ENCODE measurements at places on chromosomes 7 and 10.
A peak's percentile ranks its signal among the peaks of the same experiment; 100 is the strongest.

DNA sequence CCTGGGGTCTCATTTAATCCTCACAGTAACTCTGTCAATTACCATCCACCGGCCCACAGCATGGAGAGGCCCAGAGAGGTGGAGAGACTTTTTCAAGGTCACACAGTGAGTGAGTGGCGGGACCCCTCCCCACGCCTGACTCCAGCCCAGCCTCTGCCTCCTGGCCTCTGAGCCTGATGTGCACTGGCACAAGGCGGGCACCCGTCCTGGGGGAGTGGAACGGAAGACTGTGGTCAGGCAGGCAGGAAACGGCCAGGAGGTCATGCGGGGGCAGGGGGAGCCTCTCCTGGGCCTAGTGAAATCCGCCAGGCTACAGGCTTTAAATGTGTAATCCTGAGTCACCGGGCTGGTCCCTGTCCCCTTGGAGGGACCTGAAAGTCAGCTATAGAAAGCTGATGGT, 32.2 kb downstream of the ZCCHC24 start:
- no peak overlapping the region for H3K4me3 ChIP-seq
- H3K27me3 ChIP-seq, result no peaks in the 10 kb centered on the region
- peaks cover 22% of the 10 kb centered on the region for H3K4me1 ChIP-seq
- DNase-seq, result peak; percentile 40

DNA sequence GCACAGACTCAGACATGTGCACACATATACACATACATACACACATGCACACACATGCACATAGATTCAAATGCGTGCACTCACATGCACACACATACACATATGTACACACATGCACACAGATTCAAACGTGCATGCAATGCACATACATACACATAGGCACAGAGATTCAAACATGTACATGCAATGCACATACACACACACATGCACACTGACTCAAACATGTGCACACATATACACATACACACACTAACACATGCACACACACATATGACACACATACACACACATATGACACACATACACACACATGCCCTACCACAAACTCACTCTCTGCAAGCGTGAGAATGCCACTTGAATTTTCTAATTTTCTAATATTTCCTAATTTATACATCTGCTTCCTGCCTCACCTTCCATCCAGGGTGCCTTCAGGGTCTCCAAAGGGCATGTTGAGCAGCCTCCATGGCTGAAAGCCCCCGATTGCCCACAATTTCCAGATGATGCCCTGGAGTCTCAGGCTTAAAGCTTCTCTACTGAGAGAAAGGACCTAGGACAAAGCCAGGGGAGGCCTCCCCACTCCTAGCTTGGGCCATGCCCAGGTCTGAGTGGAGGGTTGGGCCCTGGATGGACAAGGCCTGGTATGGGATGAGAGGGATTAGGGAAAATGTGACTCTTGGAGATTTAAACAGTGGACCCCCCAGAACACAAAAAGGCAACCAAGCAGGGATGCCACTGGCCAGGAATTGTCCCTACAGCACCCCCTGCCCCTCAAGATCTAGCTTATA, 487.1 kb downstream of the TCERG1L start:
- no peak overlapping the region for H3K27ac ChIP-seq
- H3K36me3 ChIP-seq, result no peaks in the 10 kb centered on the region
- no peak for DNase-seq
- no peak overlapping the region for H3K4me3 ChIP-seq
- no peaks in the 10 kb centered on the region for H3K27me3 ChIP-seq
- H3K4me1 ChIP-seq, result no peaks in the 10 kb centered on the region

DNA sequence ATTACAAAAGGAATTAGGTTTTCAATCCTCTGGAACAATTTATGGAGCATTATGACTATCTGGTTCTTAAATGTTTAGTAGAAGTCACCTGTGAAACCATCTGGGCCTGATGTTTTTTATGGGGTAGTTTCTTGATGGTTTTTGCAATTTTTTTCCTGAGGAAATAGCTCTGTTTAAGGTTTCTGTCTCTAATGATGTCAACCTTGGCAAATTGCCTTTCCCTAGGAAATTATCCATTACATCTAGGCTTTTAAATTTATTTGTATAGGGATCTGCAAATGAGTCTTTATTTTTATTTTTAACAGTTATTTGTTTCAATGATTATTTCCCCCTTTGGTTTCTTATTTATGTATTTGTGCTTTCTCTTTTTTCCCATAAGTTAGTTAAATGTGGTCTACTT, 222.8 kb downstream of the GALNT17 start:
- H3K27ac ChIP-seq, result no peak overlapping the region
- no peaks in the 10 kb centered on the region for H3K4me1 ChIP-seq
- DNase-seq, result no peak
- H3K4me3 ChIP-seq, result no peak overlapping the region

GRCh38 chr7:155360495-155361345, 63.0 kb downstream of the INSIG1 start:
- H3K4me1 ChIP-seq, result no peaks in the 10 kb centered on the region
- no peaks in the 10 kb centered on the region for H3K36me3 ChIP-seq
- no peaks in the 10 kb centered on the region for H3K27me3 ChIP-seq

- H3K27me3 ChIP-seq, result no peaks in the 10 kb centered on the region
- H3K4me1 ChIP-seq, result no peaks in the 10 kb centered on the region
- no peak overlapping the region for H3K27ac ChIP-seq
Observed at GRCh38 chr7:43480581-43480980, 102.3 kb upstream of the STK17A start.

DNA sequence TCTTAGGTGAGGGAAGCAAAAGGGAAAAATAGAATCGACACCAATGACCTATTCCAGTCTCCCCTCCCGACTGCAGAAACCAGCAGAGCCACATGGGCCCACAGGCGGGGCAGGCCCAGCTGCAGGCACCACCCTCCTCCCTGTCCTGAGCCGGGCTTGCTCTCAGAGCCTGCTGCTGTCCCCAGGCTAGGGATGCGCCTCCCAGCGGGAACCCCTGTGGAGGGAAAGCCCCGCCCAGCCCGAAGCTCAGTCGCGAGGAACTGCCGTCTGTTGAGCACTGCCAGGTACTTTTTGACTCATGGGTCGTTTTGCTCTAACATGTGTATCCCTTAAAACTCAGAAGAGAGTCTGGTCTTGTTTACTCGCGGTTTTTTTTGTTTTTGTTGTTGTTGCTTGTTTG, 124.5 kb upstream of the RET start:
- H3K4me1 ChIP-seq, result peaks cover 2% of the 10 kb centered on the region
- no peak overlapping the region for H3K4me3 ChIP-seq
- no peak for DNase-seq
- H3K27me3 ChIP-seq, result no peaks in the 10 kb centered on the region
- H3K27ac ChIP-seq, result no peak overlapping the region
- H3K36me3 ChIP-seq, result no peaks in the 10 kb centered on the region

DNA sequence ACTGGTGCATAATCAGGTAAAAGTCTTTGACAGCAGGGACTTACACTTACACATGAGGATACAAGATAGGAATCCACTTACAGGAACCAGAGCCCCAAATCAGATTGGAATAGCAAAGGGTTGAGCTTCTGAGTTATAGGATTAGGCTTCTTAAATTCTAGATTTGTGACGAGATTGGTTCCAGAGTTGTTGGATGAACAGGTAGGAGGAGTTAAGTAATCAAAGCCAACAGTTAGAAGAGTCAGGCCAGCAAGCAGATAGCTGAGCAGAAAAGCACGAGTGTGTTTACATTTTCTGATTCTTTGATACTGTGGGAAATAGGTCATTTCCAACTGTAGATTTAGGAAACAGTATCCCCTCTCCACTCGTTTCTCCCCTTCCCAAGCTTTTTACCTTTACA, 167.0 kb downstream of the MDFIC start:
- H3K27ac ChIP-seq, result no peak overlapping the region
- no peaks in the 10 kb centered on the region for H3K36me3 ChIP-seq
- no peak overlapping the region for H3K4me3 ChIP-seq
- H3K27me3 ChIP-seq, result no peaks in the 10 kb centered on the region

- H3K27me3 ChIP-seq, result no peaks in the 10 kb centered on the region
- DNase-seq, result no peak
- no peak overlapping the region for H3K4me3 ChIP-seq
- H3K36me3 ChIP-seq, result no peaks in the 10 kb centered on the region
- peaks cover 5% of the 10 kb centered on the region for H3K4me1 ChIP-seq
- H3K27ac ChIP-seq, result no peak overlapping the region
Observed at GRCh38 chr7:44330331-44330730, 4.9 kb upstream of the CAMK2B start.

GRCh38 chr10:79069325-79070080, 737 bp downstream of the ZMIZ1 start:
- no peaks in the 10 kb centered on the region for H3K36me3 ChIP-seq
- peak; percentile 61 for DNase-seq
- H3K4me1 ChIP-seq, result peaks cover 25% of the 10 kb centered on the region
- peak overlapping the region; percentile 89 for H3K27ac ChIP-seq
- peak overlapping the region; percentile 56 for H3K4me3 ChIP-seq

GRCh38 chr10:128064108-128064969, 61.9 kb downstream of the MKI67 start:
- no peaks in the 10 kb centered on the region for H3K4me1 ChIP-seq
- no peak overlapping the region for H3K27ac ChIP-seq

DNA sequence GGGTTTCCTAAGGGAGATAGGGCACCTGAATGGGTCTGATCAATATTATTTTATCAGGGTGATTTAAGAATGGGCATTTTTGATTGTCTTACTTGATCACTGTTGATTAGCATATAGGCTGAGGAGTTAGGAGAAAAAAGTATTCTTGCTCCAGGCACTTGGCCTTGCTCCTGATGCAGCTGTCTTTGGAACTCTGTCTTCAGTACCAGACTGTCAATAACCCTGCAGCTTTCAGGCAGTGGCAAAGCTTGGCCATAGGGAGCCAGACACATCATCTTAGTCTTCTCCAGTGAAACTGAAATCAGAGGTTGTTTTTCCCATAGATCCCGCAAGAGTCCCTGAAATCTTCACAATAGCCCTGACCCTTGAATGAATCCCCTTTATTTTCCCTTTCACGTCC, 47.2 kb downstream of the EXOC4 start:
- no peak for DNase-seq
- peaks cover 2% of the 10 kb centered on the region for H3K4me1 ChIP-seq
- no peaks in the 10 kb centered on the region for H3K36me3 ChIP-seq
- no peak overlapping the region for H3K27ac ChIP-seq
- H3K27me3 ChIP-seq, result no peaks in the 10 kb centered on the region
- no peak overlapping the region for H3K4me3 ChIP-seq

GRCh38 chr10:18222866-18223265, 82.6 kb downstream of the CACNB2 start:
- no peak overlapping the region for H3K27ac ChIP-seq
- H3K27me3 ChIP-seq, result no peaks in the 10 kb centered on the region
- H3K4me1 ChIP-seq, result peaks cover 4% of the 10 kb centered on the region
- no peak for DNase-seq

- H3K27ac ChIP-seq, result no peak overlapping the region
- H3K4me3 ChIP-seq, result no peak overlapping the region
- no peak for DNase-seq
- H3K36me3 ChIP-seq, result no peaks in the 10 kb centered on the region
- H3K4me1 ChIP-seq, result no peaks in the 10 kb centered on the region
- H3K27me3 ChIP-seq, result no peaks in the 10 kb centered on the region
Observed at GRCh38 chr10:129123428-129123827, 343.6 kb upstream of the MGMT start.

All from ovary (tissue), 10 donors.